CD4-positive, alpha-beta T cell treated with Interleukin-6 for 4 hours (primary cell): ENCODE measurements at places on chromosomes 6 and 20.

DNA sequence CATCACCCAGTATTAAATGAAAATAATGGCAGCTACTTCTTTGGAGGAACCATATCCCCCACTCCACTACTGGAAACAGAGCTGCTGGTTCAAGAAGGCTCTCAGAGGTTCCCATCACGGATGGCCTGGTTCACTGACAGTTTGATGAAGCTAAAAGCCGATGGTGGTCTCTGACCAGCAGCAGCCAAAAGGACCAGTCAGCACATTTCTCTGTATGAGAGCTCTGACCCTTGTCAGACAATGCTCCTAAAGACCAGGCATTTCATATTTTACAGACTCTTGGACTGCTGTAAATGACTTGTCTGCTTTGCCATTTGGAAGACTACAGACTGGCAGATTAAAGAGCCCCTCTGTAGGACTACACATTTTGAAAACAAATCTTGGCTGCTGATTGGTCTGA is 16.6 kb downstream of the PRKN start:
- no peak for DNase-seq

- no peak for DNase-seq
Observed at GRCh38 chr20:53778041-53778516, 184.4 kb upstream of the ZNF217 start.

- DNase-seq: no peak
Observed at GRCh38 chr6:5128351-5128750, 43.2 kb downstream of the PPP1R3G start.

- DNase-seq: no peak
Observed at GRCh38 chr20:41048461-41049301, 20.1 kb downstream of the TOP1 start.

GRCh38 chr20:63833776-63834490 is 2.9 kb upstream of the ZBTB46 start:
- no peak for DNase-seq

- DNase-seq: no peak
Observed at GRCh38 chr6:54655162-54655561, 191.4 kb upstream of the FAM83B start.

DNA sequence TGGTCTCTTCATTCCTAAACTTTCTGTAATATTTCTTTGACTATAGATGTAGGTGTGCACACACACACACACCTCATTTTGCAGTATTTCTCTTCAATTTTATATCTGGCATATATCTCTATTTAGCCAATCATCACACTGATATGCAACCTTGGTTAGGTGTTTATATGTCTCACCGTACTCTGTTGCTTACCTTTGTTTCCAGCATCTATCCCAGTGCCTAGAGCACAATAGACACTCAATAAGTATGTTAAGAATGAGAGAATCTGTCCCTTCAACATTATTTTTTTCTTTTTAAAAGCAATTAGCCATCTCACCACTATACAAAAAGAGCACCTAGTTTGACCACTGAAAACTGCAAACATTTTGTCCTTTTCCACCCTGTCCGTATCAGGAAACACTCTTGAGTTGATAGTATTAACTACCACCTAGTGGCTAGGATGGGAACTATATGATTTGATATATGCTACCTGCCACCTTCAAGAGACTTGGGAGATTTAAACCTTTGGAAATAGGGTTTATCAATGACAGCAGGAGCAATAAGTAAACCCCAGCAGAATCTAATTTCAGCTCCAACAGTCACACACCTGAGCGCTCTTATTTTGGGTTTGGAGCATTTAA is 48.7 kb upstream of the RSPO3 start:
- DNase-seq: no peak

DNA sequence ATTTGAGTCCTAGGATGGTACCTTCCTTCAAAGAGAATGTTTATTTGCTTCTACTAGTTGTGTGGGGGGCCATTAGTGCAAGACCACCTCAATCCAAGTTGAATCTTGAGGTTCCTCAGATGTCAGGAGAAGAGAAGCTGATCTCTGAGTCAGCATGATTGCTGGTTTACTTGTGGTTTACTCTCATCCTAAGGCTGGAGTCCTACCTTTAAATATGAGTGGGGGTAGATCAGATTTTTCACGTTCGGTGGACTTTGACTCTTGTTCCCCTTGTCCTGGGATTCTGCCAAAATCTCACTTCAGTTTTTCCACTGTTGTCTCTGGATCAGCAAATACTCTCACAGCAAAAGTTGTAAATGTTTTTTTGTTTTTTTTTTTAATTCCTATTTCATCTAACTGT is 84.6 kb upstream of the F13A1 start:
- no peak for DNase-seq
